Caki2 (cell line): ENCODE measurements at places on chromosomes 4 and X. TPM values are rescaled to one million over a fixed set of nuclear protein-coding genes. Genes with fewer than 3 reads are reported as not detected.

The CSN1S1 gene
- total RNA-seq = not detected in 2 replicates

DNA sequence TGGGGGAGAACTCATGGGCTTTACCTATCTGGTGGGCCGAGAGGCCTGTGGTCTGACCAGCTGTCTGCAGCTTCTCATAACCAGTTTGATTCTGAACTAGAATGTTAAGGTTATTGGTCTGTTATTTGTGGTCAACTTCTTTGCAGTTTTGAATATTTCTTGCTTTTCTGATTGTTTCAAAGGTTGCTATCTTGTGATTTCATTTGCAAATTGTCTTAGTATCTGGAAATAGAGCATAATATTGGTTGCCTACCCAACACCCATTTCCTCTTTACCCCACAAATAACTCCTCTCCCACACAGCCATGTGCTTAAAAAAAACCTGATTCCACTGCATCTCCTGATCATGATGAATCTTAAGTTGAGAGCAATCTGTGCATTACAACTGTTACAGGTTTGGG is 39.1 kb upstream of the BMP2K start:
- no peak for DNase-seq

- DNase-seq = no peak
Measured at GRCh38 chr4:105923497-105924238, 28.4 kb downstream of the NPNT start.

DNA sequence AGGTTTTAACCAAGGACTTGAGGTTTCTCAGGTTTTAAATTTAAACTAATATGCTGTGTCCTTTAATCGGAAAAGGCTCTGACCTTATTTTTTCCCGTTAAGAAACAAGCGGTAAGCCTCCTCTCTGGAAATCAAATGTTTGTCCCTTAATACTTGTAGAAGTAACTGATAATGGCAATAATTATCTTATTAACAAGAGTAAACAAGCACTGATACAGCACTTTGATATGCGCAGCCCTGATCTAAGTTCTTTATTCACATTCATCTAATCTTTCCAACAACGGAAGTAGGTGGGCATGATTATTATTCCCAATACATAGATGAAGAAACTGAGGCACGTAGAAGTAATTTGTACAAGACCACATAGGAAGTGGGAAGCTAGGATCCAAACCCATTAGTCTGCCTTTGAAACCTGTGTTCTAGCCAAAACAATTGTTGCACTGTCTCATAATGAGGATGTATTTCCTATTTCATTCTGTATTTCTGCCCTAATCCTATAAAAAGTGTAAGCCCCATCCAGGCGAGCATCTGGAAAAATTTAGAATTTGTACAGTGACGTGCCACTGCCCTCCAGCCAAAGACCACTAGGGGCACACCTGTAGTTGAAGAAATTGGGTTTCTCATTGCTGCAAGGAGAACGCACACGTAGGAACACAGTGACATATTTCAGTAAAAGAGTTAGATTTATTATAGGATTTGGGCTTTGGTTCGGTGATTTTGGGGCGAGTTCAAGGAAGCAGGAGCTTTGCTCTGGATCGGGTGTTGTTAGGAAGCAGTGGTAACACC is 606 bp downstream of the CXorf58 start:
- DNase-seq = no peak

The MSX1 gene
- total RNA-seq = 2.6 and 9.0 TPM in 2 replicates

The SEPTIN11 gene
- 33.7 and 37.6 TPM in 2 replicates for total RNA-seq

GRCh38 chr4:40350627-40351227 is 15.6 kb downstream of the CHRNA9 start:
- no peak for DNase-seq

The ERVMER34-1 gene
- not detected in 2 replicates for total RNA-seq

DNA sequence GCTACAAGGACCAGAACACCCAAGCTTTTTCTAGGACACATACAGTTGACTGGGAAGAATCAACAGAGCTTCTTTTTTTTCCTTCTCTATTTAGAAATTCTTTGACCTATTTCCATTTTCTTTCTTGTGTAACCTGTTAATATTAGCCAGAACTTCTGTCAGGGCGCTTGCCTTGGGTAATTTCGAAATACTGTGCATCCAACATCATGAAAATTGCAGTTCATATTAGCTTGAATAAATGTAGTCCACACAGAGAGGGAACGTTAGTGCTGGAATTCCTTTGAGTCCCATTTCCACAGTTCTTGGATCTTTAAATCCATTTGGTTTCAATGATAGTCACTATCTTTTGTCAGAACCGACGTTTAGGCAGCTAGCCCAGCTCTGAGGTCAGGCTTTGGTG is 141.8 kb downstream of the MXRA5 start:
- no peak for DNase-seq

The CXCL5 gene
- total RNA-seq = 0.67 and 2.7 TPM in 2 replicates

The HSFX3 gene
- not detected in 2 replicates for total RNA-seq

DNA sequence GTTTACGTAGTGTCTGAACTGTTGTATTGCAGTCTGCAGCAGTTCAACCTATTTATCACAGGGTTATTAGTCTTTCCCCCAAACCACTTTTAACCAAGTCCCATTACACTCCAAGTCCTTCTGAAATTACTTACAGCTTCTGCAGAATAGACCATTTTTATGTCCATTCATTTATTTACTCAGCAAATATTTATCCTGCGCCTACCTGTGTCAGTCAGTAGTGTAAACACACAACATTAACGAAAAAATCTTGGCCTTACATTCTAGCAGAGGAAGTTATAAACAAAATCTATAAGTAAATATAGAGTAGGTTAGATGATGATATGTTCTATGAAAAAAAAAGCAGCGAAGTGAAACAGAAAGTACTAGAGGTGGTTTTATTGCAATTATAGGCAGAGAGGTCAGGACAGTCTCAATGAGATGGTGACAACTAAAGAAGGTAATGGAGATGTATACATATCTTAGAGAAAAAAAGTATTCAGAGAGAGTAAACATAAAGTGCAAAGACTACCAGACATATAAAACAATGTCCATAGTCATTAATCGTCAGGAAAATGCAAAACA is 534.7 kb downstream of the KCNIP4 start:
- DNase-seq = no peak

The ZNF630 gene
- 4.5 and 21.3 TPM in 2 replicates for total RNA-seq

DNA sequence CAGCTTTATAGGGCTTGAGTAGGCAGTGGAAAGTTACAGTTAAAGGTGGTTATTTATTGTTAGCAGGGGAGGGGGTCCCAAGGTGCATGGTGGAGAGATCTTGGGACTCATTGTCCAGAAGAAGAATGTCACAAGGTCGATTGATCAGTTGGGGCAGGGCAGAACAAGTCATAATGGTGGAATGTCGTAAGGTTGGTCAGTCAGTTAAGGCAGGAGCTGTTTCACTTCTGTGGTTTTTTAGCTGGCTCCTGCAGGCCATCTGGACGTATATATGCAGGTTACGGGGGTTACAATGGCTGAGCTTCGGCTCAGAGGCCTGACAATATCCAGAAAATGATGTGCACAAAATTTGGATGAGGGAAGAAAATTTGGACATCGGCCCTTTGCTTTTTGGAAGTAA is 7.1 kb downstream of the OFD1 start:
- DNase-seq = no peak

DNA sequence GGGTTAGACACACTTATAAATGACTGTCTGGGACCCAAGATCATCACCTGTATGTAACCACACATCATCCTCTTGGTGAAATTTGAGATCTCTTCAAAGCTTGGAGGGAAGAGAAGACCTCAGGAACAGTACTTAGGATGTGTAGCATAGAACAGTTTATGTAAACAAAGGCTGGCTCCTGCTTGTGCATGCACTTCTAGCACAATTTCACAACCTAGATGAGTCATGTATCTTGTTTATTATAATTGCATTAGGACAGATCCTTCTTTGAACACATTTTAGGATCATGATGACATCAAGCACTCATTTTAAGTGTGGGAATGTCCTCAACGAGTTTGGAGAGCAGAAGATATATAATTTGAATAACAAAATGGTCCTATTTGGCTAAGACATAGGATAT is 26.3 kb upstream of the ZMAT1 start:
- DNase-seq = no peak

- no peak for DNase-seq
Measured at GRCh38 chr4:83858131-83858530, 322.2 kb downstream of the GPAT3 start.

DNA sequence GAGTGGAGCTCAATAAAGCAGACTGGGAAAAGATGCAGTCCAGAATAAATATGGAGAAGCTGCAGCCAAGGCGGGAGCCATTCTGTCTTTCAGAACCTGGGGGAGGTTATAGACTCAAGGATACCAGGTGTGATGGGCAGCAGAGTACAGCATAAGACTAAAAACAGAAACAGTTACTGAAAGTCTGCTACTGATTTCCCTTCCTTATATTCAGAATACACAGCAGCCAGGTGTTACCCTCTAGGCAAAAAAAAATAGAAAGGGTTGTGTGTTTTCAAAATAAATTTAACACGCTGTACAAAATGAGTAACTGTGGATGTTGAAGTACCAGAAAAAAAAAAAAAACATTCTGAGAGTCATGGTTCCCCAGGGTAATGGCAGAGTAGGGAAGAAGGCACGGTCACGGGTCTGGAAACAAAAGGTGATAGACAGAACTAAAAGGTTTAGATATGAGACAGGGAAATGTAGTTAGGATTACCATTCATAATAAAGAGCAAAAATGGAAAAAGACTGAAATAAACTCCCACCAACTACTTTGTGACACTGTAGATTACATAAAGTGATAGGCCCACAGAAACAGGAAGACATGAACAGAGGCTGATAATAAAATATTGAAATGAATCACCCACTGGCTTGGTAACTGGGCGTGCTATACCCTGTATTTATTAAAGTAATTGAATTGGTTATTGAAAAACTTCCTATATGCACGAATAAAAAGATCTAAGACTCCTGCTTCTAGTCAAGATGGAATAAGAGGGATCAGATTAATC is 10.8 kb upstream of the HHIP start:
- no peak for DNase-seq

DNA sequence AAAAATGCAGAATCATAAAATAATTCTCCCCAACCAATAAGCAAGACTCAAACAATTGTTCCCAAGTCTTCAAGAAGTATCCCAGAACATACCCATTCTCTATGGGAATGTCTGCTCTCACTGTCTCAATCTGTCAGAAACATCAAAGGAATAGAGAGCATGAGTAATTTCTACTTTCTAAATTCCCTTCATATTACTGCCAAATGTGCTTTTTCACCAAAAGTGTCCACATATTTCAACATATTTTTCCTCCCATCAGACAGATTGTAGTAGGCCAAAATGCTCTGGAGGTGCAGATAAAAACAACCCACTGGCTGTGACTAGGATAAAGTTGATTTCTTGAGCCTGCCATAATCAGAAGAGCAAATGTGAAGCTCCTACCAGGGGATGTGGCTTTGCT is 692.0 kb upstream of the FAM241A start:
- DNase-seq = no peak

DNA sequence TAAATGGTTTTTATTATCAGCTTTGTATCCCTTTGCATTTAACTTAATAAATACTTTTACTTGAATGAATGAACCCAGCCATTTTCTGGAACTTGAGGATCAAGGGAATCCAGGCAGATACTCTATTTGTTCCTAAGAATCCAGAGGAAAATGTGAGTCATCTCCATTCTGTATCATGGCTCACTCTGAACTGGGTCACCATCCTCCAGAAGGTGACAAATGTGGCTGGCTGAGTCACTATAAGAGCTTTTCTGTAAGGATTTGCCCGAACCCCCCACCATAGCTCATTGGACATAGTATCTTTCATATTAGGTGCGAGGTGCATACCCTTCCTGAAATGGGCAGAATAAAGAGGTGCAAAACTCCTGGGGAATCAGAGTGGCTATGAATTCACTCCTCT is 25.8 kb downstream of the RTL9 start:
- no peak for DNase-seq

GRCh38 chrX:32851556-32851955 is 359.8 kb downstream of the DMD start:
- DNase-seq = no peak

The ADRA2C gene
- total RNA-seq = 17.6 and 27.3 TPM in 2 replicates

The CHRDL1 gene
- 0.17 and 0.72 TPM in 2 replicates for total RNA-seq

- no peak for DNase-seq
Measured at GRCh38 chr4:47451657-47452056, 11.8 kb downstream of the COMMD8 start.

The CCDC110 gene
- total RNA-seq = 0.52 and 0.98 TPM in 2 replicates

DNA sequence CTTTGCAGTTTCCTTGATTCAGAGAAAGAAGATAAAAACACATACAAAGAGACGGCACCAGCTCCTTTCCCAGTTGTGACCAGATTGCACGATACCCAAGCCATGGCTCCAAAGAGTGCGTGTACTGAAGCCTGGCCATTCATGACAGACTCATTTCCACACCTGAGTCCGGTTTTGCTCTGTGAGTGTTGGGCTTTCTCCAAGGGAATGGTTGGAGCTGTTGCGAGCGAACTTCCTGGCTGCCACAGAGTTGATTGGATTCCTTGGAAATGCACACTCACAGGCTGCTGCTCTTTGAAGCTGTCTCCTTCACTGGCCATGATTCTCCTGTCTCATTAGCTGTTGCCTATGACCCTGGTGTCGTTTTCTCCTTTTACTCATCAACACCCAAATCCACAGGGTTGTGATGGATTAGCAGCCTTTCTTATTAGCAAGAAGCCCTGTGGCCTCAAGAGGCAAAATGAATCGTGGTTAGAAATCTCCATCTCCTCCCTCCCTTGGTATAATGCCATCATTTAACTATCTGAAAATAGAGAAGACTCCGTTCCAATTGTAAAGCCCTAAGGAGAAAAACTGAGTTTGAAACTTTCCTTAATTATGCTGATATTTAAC is 43.9 kb upstream of the BBS12 start:
- DNase-seq = no peak

The CDS1 gene
- 13.0 and 13.3 TPM in 2 replicates for total RNA-seq

DNA sequence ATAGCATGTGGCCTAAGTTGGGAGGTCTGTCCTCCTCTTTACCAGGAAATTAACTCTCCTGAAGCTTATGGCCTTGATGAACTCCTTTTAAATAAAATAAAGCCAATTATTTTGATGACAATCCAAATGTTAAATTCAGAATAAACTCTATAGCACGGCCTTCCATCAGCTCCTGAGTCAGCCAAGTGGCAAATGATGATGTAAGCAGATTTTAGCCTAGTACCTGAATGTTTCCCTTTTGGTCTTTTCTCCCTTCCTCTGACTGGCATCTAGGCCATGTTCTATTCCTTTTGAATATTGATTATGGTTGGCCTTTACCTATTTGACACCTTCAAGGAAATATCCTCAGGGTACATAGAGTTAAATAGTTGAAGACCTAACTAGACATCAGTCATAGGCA is 76.2 kb downstream of the PARM1 start:
- no peak for DNase-seq

DNA sequence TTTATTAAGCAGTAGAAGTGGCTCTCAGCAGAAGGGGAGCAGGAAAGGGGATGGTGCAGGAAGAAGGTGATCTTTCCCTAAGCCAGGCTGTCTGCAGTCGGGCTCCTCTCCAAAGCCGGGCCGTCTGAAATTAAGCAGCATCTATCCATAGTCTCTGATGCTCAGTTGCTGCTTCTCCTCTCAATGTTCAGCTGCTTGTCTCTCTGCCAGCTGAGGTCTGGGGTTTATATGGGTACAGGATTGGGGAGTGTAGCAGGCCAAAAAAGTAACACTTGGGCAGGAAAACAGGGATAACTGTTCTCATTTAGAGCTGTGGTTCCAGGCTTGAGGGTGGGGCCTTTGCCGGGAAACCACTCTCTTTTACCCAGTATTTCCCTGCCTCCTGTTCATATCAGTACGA is 39.2 kb upstream of the CCKAR start:
- DNase-seq = no peak

The DCAF8L2 gene
- total RNA-seq = not detected in 2 replicates
